ENCODE measurements at places on chromosomes 4 and X.

- no peak for DNase-seq
Observed at GRCh38 chr4:33975995-33976394, 2268.3 kb downstream of the ARAP2 start.

- DNase-seq: peak; percentile 26
Observed at GRCh38 chrX:40262157-40263013, 164.6 kb upstream of the BCOR start.

DNA sequence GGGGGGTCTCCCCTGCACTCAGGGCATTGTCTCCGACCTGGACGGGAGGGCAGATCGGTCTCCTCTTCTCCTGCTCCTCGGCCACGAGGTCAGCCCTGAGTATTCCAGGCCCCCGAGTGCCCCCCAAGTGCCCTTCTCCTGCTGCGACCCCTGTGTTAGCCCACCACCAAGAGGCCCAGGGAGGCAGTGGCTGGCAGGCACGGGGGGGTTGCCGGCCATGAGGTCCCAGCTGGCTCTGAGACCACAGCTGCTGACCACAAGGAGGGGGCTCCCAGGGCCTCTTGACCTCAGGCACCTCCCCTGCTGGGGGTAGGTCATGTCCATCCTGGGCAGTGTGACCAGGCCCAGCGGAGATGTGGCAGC lies 186.1 kb upstream of the PSAPL1 start:
- DNase-seq: no peak

GRCh38 chrX:44889824-44890223 lies 16.8 kb downstream of the KDM6A start:
- no peak for DNase-seq

- DNase-seq: no peak
Observed at GRCh38 chrX:102651242-102652011, at the start of gene GPRASP1. TSS of gene GPRASP1 (plus strand) at chrX:102651483. CDS start at chrX:102653914, 2,431 bp downstream.

- DNase-seq: peak; percentile 9
Observed at GRCh38 chr4:145511913-145512522, 30.4 kb downstream of the SMAD1 start.

- DNase-seq: no peak
Observed at GRCh38 chr4:139419388-139419914, 34.5 kb upstream of the RAB33B start.

DNA sequence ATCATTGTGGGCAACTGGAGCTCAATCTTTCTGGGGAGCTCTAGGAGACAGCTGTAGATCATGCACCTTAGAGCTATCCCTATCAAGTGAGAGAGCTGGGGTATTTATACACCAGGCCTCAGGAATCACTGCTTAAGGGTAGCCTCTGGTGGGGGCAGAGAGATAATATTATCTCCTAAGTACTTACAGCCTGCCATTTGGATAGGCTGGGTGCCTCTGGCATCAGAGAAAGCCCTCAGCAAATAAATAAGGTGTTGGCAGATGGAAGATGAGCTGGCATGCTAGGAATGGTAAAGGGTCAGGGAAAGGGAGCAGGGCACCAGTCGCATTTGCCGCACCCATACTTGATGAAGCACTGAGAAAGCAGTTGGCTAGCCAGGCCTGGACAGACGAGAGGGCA lies 75.9 kb downstream of the HCCS start:
- no peak for DNase-seq

GRCh38 chrX:130295519-130296296 lies 27.0 kb upstream of the ZNF280C start:
- DNase-seq: no peak

GRCh38 chrX:143648705-143649104 lies 12.8 kb upstream of the SLITRK4 start:
- no peak for DNase-seq

DNA sequence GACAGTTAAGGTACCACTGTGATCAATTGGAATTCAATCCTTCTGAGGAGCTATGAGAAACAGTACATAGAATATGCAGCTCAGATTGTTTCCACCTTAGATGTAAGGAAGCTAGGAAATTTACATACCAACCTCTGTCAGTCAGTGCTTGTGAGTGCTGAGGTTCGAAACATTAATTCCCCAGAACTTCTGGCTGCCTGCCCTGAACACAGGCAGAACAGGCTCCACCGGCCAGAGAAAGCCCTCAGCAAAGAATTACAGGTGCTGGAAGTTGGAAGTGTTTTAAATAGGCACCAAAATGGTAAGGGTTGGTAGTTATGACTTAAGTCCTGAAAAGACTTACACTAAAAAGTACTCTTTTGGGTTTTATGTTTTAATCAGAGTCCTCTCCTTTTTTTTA lies 651.8 kb downstream of the C4orf33 start:
- no peak for DNase-seq

DNA sequence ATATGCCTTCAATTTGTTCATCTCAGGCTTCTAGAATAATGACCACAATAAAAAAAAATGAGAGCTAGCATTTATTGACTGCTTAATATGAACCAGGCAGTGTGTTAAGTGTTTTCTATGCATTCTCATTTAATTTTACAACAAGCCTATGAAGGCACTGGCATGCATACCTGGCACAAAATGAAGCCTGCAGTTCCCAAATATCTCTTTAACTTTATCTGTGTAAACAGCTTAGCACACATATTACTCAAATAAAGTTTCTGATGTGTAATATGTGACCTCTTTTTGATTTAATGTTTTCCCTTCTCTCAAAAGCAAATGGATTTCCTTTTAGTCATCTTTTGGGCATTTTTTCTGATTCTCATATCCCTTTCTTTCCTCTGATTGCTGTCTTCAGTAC lies 671.8 kb downstream of the PCDH7 start:
- no peak for DNase-seq

DNA sequence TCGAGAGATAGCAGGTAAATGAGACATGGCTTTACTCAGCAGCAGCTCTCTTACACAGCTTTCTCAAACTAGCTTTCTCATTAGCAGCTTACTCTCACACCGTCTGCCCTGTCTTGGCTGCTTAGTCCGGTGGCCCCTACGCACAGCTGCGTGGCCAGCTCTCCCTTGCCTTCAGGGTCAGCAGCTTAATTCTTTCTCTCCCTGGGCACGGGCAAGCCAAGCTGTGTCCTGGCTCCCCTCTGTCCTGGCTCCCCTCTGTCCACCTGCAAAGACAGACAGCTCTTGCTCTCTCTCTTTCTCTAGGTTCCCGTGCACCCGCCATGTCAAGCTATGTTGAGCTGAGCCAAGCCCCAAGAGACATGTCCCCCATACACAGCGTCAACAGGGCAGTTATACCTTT lies 39.4 kb downstream of the ZNF185 start:
- no peak for DNase-seq

- peak; percentile 6 for DNase-seq
Observed at GRCh38 chrX:104189837-104190236, 23.6 kb downstream of the FAM199X start.

GRCh38 chrX:14027511-14028019 lies 2.1 kb downstream of the GEMIN8 start:
- DNase-seq: peak; percentile 23

DNA sequence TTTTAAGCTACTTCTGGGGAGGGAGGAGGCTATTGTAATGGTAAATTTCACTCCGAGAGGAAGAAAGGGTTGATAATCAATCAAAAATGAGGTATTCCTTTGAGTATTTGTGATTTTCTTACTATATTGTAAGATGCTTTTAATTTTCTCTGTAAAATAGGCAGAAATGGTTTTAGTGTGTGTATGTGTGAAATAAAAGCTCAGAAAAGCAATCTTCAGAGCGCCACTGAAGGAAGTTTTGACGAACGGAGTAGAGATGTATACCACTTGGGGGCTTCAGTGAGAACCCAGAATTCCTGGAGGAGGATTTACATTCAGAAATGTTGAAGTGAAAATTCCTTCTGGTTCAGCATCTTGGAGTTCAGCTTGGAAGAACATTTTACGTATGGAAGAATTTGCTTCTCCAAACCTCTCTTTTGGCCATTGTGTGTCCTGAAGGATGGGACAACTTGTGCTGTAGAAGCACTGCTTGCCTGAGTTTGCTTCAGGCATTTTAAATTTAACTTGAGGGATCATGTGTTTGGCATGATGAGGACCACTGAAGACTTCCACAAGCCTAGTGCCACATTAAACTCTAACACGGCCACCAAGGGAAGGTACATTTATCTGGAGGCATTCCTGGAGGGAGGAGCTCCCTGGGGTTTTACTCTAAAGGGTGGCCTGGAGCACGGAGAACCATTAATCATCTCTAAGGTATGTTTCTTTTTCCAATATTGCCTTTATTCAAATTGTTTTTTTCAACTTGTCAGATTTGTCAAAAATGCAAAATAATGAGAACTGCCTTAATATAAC lies 695 bp downstream of the SHROOM3 start:
- no peak for DNase-seq
